Activated CD8-positive, alpha-beta T cell treated with anti-CD3 and anti-CD28 coated beads for 36 hours (primary cell): ENCODE measurements at places on chromosomes 7 and 10. TPM values are rescaled to one million over a fixed set of nuclear protein-coding genes. Genes with fewer than 3 reads are reported as not detected.
A peak's percentile ranks its signal among the peaks of the same experiment; 100 is the strongest.

Gene ECHDC3
- 1.1 TPM for total RNA-seq

Gene FAM180A
- total RNA-seq = not detected

Gene COMTD1
- 58.1 TPM for total RNA-seq

Gene AGMO
- not detected for total RNA-seq

DNA sequence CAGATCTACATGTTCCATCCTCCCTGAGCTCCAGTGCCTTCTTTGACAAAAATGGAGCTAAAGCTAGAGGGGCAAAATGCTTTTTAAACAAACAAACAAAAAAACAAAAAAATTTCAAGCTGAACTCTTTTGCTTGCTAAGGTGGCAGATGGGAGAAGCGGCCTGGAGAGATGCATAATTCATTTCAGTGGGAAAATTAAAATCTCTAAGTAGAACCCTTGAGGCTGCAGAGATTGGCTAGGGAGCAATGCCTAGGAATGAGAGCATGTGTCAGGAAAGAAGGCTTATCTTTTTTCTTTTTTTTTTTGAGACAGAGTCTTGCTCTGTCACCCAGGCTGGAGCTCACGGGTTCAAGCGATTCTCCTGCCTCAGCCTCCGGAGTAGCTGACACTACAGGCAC lies 46.4 kb upstream of the SAMD8 start:
- DNase-seq = no peak

DNA sequence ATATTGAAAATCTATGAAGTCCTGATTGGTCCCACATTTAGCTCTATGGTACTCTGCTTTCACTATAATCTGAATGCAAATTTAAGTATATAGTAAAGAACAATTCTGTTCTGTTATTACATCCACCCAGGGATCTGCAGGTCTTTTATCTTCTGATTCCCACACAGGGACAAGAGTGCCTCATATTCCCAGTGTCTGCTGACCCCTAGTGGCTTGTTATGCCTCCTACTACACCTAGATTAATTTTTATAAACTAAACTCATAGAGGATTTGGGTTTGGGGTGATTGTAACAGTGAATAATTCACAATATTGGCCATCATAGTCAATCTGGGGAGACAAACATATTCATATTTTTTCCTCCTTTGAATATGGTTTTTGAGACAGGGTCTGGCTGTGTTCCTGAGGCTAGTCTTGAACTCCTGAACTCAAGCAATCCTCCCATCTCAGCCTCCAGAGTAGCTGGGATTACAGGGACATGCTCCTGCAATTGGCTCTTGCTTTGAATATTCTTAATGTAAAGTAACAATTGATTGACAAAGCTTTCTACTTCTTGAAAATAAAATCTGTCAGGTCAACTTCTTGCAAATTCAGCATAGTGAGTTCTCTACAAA lies 282.1 kb downstream of the KCND2 start:
- DNase-seq = peak; percentile 38

GRCh38 chr10:94546901-94547185 lies 1.3 kb downstream of the HELLS start:
- DNase-seq = no peak

DNA sequence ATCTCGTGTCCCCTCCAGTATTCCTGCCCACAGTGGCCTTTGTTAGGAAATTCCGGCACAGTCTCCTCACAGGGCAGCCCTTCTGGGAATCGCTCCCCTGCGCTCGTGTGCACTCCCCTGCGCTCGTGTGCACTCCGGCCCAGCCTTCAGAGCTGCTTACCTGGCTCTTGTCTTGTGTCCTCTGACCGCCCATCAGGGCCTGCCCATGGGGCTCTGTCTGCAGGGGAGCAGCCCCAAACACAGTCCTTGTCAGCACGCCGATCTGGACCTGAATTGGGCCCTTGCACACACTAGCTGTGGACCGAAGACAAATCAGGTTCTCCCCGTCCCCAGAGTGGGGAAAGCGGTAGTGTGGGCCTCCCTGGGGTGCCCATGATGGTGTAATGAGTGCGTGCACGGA lies 179.4 kb downstream of the CUX1 start:
- DNase-seq = no peak

DNA sequence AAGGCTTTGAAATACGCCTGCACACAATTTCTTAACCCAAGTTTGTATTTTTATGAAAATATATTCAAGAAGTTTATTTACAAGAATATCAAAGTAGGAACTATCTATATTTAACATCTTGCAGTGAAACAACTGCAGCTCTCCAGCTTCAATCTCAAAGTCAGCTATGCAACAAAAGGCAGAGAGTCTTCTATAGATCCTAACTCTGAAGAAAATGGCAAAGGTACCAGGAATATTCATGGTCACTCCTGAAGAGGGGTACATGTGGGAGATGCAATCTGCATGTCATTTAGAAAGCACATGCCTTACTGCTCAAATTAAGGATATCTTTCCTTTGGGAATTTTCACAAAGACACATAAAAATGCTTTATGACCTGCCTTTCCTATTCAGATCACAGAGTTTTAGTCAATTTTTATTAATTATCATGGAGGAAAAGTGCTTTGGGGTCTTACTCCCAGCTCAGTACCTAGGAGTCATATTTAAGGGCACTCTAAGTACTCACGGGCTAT lies 1.5 kb downstream of the ANK3 start:
- DNase-seq = no peak

DNA sequence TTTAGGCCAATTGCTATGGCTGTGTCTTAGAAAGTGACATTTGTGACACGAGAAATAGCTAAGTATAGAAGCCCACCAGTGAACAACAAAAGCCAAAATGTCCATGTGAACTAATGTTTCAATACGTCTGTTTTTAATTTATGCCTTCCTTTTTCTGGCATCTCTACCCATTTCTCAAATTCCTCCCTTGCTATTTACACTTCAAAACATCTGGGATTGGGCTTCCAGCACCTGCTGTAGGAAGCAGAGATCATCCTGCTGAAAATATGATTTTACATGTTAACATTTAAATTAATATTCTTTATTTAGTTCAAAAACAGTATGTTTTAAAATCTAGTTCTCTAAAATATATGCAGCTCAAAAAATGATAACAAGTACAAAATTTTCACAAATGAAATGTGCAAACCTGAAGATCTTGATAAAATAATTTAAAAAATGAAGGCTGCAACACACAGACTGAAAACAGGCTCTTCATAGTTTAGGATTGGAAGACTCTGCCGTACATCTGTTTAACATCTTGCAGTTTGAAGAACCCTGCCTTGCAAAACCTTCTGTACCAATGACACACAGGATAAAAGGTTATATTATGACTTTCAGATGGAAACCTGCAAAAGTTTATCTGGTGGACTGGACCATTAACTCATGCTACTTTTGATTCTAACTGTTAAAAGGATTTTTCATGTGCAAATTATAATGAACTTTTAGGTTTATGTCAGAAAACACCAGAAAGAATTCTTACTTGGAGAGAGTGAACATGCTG lies 408.4 kb downstream of the SUGCT start:
- no peak for DNase-seq

GRCh38 chr7:18177815-18178660 lies 150.4 kb upstream of the PRPS1L1 start:
- DNase-seq = peak; percentile 10

- DNase-seq = peak; percentile 14
These were observed 42.7 kb downstream of the PLAU start for GRCh38 chr10:73953665-73954064.
